AML-193 (cell line): ENCODE measurements at places on chromosomes 5 and 9.

- no peak for DNase-seq
Observed at GRCh38 chr5:141878186-141878710, at the start of gene PCDH1. Gene PCDH1 (minus strand): TSS chr5:141878410. CDS start chr5:141878262, 148 bp downstream.

- peak; percentile 58 for DNase-seq
Observed at GRCh38 chr5:138186002-138186447, 7.1 kb downstream of the KIF20A start.

DNA sequence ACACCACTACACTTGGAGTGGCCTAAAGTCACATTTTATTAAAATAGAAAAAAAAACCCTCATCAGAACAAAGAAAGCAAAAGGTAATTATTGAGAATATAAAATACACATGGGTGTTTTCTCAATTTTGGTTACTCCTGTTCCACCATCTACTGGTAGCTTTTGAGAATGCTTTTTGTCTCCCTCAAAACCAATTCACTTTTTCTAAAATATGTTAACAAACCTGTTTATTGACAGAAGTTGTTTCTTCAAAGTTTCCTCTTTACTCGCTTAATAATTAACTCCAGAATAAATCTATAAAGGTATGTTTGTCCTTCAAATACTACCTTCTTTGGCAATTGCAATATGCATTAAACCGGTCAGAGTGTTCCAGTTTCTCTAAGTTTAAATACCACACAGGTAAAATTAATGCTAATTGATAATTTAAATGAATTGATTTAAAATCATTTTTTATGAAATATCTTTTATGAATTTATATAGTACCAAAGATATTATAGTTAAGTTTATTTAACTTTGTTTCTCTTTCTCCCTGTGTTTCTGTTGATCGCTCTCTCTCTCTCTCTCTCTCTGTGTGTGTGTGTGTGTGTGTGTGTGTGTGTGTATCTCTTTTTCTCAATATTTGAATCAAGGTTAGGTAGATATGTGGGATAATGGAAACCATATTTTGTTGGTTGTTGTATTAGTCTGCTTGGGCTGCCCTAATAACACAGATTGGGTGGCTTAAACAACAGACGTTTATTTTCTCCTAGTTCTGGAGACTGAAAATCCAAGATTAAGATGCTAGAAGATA is 487.4 kb downstream of the PRDM9 start:
- no peak for DNase-seq

DNA sequence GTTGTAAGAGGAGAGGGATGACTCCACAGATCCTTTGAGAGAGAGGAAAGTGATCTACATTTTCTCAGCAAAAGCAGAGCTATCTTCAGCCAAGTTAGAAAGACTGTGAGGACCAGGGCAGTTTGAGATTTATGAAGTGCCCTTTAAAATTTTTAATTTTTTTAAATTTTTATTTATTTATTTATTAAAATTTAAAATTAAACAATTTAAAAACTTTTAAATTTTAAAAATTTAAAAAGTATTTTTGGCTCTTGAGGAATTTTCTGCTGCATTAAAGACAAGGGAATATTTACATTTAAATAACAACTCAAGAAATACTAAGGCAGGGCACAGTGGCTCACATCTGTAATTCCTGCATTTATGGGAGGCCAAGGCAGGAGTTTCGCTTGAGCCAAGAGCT is 30.4 kb upstream of the OCLN start:
- no peak for DNase-seq

GRCh38 chr5:98556712-98557111 is 216.8 kb upstream of the RGMB start:
- no peak for DNase-seq

GRCh38 chr5:130243641-130244040 is 339.4 kb downstream of the CHSY3 start:
- DNase-seq: no peak

DNA sequence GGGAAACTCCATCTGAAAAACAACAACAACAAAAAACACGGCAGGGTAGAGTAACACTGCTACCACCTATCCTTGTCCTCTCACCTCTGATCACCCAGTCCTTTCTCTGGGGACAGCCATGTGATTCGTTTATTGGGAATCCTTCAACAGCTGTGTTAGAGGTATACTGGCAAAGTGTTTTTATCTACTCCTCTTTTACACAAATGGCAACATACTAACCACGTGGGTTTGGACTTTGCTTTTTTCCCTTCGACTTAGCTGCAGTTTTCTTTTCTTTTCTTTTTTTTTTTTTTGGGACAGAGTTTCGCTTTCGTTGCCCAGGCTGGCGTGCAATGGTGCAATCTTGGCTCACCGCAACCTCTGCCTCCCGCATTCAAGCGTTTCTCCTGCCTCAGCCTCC is 11.2 kb upstream of the SET start:
- DNase-seq: no peak

GRCh38 chr5:74529101-74529500 is 111.4 kb downstream of the ENC1 start:
- DNase-seq: no peak

DNA sequence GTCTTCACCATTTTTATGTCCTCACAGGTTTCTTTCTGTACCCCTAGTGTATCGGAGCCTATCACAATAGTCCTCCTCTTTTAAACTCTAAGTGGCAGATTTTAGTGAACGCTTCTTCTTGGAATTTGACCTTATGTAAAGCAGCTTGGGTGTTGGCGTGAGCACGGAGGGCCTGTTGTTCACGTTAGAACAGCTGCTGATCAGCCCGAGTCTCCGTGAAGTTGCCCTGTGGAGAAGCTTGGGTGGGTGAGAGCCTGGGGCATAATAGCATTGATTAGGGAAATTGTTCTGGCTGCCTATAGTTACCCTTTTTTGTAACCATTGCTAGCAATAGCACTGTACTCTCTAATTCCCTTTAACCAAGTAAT is 167.0 kb upstream of the OTULINL start:
- no peak for DNase-seq

GRCh38 chr5:129803403-129803802 is 55.5 kb downstream of the MINAR2 start:
- no peak for DNase-seq

GRCh38 chr9:17936365-17936764 is 357.5 kb downstream of the SH3GL2 start:
- DNase-seq: no peak

DNA sequence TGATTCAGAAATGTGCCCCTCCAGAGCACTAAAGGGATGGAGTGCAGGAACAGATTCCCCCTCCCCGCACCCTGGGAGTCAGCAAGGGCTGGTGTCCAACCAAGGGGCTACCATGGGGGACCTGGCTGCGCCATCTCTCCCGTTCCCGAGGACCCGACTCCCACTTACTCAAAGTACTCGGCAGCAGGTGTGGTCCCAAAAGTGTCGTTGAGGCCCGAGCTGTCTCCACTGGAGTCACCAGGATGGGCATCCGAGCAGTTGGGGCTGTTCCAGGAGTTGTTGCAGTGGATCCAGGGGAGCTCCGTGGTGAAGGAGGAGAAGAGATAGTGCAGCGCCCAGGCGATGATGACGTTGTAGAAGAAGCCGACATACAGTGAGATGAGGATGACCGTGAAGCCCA is 12.9 kb downstream of the SLC6A3 start:
- DNase-seq: no peak

DNA sequence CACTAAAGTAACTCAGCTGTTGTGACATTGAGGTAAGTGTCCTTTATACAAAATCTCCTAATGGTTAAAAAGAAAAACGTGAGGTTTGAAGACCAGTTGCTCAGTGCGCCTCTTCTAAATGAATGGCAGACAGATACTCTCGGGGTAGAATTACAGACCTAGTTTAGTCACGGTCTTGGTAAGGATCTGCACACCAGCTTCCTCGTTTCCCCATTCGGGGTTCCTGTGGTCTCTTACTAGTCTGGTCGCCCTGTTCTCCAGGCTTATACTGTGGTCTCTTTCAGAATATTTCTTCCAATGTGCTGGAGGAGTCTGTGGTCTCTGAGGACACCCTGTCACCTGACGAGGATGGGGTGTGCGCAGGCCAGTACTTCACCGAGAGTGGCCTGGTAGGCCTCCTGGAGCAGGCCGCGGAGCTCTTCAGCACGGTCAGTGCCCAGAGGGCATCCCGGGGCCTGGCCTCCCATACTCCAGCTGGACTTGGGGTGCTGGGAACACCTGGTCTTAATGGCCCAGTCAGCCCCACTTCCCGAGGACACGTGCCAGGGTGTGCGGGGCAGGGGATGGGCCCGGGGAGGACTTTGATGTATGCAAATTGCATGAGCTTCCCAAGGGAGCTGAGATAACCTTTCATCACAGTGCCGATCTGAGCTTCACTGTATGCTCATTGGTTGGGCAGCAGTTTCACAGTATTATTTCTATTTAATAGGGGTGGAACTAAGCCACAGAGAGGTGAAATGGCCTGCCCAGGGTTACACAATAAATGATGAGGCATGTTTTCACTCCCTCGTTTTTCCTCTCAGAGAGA is 224.5 kb downstream of the DOCK8 start:
- no peak for DNase-seq
